HTR-8/SVneo (cell line): ENCODE measurements at places on chromosomes 11 and 22.

DNA sequence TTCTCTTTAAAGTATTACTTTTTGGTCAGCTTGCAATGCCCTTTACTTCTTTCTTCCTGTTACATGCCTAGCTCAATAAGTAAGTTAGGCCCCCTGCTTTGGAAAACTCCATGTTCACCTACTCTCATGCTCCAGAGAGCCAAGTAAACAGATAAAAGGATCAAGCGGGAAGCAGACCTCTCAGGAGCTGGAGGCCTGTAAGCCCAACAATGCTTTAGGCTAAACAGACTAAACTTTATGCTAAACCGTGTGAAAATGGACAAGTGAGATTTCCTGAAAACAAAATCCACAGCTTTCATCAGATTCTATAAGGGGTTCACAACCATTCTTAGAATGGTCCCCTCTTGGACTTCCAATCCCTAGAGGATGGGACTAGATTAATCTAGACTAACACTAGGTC lies 40.2 kb downstream of the CELF1 start:
- no peak for DNase-seq

GRCh38 chr22:43343670-43344519 lies 723 bp upstream of the SCUBE1 start:
- no peak for DNase-seq

DNA sequence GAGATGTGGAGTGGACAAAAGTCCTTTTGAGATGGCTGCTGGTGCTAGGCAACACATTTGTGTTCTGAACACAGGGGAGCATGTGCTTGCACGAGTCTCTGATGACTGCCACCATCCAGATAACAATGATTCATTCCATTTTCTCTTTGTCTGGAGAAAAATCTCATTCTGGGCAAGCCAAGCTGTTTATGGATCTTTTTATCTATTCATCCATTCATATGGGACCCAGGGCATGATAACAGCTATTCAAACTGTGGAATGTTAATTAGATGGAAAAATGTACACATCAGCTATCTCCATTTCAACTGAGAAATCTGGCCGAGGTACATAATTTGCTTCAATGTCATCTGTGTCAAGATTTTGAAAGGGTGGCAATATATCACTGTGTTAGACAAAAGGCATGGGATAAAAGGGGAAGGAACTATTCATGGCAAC lies 117.5 kb upstream of the ZBED5 start:
- DNase-seq, result no peak

DNA sequence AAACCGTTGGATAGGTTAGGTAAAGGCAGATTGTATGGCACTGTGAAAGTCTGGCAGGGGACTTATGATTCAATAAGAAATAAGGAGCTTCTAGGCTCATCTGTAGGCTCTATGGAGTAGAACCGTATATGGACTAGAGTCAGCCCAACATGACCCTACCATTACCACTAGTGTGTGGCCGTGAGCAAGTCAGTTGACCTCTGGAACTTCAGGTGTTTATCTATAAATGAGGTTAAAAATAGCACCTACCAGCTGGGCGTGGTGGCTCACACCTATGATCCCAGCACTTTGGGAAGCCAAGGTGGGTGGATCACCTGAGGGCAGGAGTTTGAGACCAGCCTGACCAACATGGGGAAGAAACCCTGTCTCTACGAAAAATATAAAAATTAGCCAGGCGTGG lies 4.4 kb downstream of the HINFP start:
- DNase-seq, result no peak

- no peak for DNase-seq
Measured at GRCh38 chr22:47631571-47632102, 869.2 kb downstream of the TBC1D22A start.

- DNase-seq, result no peak
Measured at GRCh38 chr11:37076866-37077265, 478.8 kb upstream of the RAG2 start.

- peak; percentile 61 for DNase-seq
Measured at GRCh38 chr11:73478737-73479347, 102.6 kb downstream of the RELT start.

- peak; percentile 6 for DNase-seq
Measured at GRCh38 chr11:26753723-26754504, 32.1 kb upstream of the SLC5A12 start.

DNA sequence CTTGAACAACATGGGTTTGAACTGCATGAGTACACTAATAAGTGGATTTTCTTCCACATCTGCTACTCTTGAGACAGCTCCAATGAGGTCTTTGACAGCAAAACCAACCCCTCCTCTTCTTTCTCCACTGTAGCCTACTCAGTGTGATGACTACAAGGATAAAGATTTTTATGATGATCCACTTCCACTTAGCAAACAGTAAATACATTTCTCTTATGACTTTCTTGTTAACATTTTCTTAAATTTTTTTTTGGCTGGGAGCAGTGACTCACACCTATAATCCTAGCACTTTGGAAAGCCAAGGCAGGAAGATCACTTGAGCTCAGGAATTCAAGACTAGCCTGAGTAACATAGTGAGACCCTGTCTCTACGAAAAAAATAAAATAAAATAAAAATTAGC lies 9.9 kb upstream of the EIF4G2 start:
- DNase-seq, result peak; percentile 40

- DNase-seq, result no peak
Measured at GRCh38 chr11:116445108-116446047, 327.4 kb downstream of the BUD13 start.
